NCI-H1436 treated with DMSO at 0.1 percent for 48 hours (cell line): ENCODE measurements at places on chromosomes 7 and 10.
A peak's percentile ranks its signal among the peaks of the same experiment; 100 is the strongest.

GRCh38 chr7:76356823-76357222 is 2.0 kb downstream of the YWHAG start:
- DNase-seq: peak; percentile 30

DNA sequence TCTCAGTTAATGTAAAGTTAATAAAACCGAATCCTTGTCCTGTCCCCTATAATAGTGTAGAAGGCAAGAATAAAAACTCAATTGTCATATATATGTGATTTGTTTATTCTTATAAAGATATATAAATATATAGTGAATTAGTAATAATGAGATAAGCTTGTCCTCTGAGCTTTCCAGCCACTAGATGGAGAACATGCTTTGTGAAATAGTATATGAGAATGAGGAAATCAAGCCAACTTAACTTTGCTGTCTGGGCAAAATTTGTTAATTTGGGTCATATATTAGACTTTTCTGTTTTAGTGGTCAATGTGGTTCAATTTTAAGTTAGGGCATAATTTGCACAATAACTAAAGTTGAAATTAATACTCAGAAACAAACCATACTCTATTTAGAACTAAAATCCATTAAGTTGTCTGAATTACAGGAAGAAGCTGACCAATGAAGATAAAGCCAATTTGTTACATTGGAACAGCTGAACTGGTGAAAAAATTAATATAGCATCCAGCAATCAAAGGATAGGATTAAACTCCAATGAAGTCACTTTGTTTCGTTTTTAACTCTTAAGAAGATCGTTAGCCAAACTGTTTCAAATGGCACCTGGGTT is 595.0 kb downstream of the ARL4A start:
- DNase-seq: no peak

GRCh38 chr7:79317728-79318127 is 135.7 kb downstream of the MAGI2 start:
- DNase-seq: no peak

- DNase-seq: no peak
These were observed 531.2 kb downstream of the HTR7 start for GRCh38 chr10:90326498-90327267.

DNA sequence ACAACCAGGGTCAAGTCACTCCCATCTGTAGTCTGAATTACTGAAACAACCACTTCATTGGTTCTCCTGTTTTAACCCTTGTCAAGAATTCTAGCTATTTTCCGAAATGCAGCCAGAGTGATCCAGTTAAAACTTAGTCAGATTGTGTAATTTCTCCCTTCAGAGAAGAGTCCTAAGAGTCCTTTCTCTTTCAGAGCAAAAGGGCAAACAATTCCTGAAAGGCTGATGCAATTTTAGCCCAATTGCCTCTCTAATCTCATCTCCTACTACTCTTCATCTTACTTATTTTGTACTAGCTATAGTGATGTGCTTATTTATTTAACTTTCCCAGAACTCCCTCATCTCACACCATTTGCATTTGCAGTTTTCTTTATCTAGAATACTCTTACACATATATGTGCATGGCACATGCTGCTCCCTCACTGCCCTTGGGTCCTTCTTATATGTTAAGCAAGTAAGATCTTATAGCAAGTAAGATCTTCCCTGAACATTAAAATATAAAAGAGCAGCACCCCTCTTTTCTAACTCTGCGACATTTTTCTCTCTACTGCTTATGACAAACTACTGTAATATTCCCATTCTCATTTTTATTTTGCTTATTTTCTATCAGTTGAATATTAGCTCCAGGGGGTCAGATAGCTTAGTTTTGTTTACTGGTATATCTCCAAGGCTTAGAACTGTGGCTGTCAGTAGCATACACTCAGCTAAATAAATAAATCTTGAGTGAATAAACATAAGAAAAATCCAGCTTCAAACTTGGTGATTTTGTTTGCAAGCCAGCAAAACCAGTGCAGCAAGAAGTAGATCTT is 44.6 kb downstream of the HGF start:
- no peak for DNase-seq

GRCh38 chr10:103262229-103262628 is 14.7 kb upstream of the INA start:
- DNase-seq: no peak

DNA sequence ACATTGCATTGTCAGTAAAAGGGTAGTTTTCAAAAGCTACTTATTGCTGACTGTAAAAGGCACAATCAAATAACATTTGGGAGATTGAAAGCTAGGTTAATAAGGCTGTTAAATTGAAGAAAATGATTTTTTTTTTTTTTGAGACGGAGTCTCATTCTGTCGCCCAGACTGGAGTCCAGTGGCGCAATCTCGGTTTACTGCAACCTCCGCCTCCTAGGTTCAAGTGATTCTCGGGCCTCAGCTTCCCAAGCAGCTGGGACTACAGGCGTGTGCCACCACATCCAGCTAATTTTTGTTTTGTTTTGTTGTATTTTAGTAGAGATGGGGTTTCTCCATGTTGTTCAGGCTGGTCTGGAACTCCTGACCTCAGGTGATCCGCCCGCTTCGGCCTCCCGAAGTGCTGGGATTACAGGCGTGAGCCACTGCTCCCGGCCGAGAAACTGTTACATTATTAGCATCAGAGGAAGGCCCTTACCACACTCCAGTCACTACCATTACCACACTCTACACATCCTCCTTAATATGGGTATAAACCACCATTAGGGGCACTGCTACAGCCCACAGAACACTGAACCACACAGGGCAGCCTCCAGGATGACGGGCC is 1.0 kb downstream of the CYP51A1 start:
- DNase-seq: no peak

GRCh38 chr10:131865223-131865917 is 35.4 kb upstream of the PPP2R2D start:
- no peak for DNase-seq

- no peak for DNase-seq
These were observed 36.5 kb upstream of the DDX50 start for GRCh38 chr10:68864611-68865010.

DNA sequence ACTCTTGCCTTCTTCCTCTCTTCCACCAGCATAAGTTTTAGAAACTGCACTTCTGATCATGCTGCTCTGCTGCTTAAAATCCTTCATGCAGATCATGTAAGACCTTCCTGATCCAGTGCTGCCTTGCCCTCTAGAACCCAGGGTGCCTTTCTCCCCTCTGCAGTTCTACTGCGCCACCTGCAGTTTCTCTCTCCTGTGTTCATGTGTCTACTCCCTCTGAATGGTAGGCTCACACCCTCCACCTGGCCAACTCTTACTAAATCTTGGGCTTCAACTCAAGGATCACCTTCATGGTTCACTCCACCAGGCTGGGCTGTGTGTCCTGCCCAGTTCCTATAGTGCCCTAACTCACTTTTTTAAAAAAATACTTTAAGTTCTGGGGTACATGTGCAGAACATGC is 174.6 kb upstream of the ITGB1 start:
- no peak for DNase-seq

DNA sequence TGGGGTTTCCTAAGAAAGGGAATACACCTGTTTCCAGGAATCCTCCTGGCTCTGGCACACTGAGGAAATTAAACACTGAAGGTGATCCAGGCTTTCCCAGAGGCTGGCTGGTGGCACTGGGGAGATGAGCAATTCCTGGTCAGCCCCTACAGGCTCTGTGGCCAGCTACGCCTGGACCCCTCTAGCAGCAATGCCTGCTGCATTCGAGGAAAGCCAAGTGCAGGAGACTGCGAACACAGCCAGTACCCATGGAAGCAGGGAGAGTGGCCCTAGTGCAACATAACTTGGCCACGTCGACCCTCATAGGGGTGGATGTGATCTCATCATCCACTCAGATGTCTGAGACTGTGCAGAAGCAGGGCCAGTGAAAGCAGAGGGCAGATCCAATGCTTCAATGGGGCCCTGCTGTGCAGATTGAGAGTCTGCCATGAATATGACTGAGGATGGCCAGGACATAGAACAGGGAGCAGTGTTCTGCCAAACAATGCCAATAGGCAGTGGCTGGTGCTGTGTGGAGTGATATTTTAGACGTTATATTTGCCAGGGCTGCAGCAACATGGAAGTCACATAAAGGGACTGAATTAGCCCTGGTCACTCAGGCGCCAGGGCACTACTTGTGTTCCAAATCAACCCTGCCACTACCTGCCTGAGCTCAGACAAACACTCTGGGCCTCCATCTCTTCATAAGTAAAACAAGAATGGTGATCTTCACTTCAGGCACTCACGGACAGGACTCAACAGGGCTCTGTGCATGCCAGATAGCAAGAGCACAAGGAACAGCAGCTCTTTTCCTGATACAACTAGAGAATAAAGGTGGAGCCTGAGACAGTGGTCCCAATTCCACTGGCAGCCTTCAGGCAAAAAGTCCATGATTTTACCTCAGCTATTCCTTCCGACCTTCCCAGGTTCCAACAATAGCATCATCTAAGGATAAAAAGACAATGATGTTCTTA is 2.4 kb downstream of the ZNF488 start:
- DNase-seq: no peak
